ENCODE measurements at places on chromosomes 12 and 14.
A peak's percentile ranks its signal among the peaks of the same experiment; 100 is the strongest.

GRCh38 chr12:94990222-94990621 is 13.3 kb downstream of the NDUFA12 start:
- no peak for DNase-seq

DNA sequence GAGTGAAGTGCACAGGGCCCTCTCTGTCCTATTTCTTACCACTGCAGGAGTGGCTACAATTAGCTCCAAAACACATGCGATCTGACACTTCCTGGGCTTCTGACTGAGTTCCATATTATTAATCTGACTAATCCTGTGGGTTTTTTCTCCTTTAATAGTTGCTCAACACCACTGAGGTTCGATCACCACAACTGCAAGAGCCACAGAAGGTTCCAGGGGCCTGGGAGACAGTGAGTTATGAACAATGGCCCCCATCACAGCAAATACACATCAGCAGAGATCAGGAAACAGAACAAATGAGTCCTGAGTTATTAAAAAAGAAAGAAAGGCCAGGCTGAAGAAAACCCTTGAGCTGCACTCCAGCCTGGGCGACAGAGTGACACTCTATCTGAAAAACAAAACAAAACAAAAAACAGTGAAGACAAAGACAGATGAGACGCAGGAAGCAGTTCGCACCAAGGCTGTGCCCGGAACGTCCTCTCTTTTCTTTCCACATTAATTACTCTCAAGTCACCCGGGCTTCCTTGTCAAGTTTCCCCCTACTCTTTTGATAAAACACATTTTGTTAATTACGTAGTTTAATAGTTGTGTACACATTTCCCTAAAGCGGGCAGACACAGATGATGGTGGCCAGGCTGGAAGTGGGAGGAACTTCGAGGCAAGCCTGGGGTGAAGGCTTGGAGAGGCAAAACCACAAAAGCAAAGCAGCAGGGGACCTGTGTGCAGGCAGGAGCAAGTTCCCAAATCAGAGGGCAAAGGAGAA is 42.7 kb downstream of the CDC42BPB start:
- DNase-seq = peak; percentile 70

GRCh38 chr14:100030452-100031153 is 34.6 kb upstream of the EVL start:
- no peak for DNase-seq

GRCh38 chr14:103366741-103367140 is 18.5 kb upstream of the MARK3 start:
- DNase-seq = no peak

DNA sequence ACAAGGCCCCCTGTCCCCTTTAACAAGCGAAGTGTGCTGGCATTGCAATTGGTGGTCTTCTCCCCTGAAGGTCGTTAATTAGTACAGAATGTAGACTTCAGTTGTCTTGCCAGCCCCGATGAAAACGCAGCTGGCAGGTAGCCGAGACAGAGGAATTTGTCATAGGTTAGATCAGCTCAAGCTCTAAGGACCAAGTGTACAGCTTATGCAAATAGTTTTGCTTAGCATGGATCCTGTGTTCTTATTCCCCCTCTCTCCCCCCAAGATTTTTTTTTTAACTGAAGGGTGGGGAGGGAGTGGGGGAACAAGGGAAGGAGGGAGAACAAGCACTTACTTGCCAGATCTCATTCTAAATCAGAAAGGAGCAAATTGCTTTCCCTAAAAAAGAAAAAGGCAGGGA is 58.6 kb upstream of the PARP11 start:
- no peak for DNase-seq

DNA sequence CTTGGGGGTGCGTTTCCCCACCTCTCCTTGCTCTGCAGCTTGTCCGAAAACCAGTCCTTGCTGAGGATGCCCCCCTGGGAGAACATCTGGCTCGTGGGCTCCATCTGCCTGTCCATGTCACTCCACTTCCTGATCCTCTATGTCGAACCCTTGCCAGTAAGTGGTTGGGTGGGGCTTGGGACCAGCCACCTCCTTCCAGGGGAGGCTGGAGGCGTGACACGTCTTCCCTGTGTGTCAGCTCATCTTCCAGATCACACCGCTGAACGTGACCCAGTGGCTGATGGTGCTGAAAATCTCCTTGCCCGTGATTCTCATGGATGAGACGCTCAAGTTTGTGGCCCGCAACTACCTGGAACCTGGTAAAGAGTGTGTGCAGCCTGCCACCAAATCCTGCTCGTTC is 57.5 kb downstream of the ANAPC7 start:
- no peak for DNase-seq

- DNase-seq = no peak
Measured at GRCh38 chr14:74586681-74587362, 25.2 kb downstream of the LTBP2 start.

- no peak for DNase-seq
Measured at GRCh38 chr14:37147310-37147880, 25.0 kb downstream of the SLC25A21 start.

DNA sequence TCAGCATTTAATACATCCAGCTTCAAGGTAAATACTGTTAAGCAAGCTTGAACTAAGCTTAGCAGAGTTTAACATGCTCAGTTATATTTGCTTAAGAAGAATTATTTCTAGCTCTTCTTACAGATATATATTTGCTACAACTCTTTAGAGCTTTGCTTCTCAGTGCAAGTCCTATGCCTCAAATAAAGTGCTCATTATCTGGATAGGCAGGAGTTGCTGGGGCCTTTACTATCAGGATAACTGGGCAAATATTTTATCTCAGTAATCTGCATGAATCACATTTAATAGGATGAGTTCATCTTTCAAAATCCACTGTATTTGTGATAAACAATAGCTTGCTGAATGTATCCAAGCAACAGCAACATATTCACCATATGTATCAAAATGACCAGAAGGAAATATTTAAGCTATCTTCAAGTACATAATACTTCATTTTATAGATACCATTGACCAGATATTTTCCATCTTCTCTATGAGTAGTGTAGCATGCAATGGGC is 187.6 kb downstream of the NOVA1 start:
- DNase-seq = no peak

- DNase-seq = no peak
Measured at GRCh38 chr14:92389598-92390158, 66.7 kb downstream of the SLC24A4 start.

- DNase-seq = no peak
Measured at GRCh38 chr14:83842547-83842946, 1687.4 kb upstream of the FLRT2 start.

GRCh38 chr14:51872396-51872795 is 12.0 kb downstream of the GNG2 start:
- no peak for DNase-seq
